Peyer's patch (tissue), 4 donors: ENCODE measurements at places on chromosomes 7 and 10. TPM values are rescaled to one million over a fixed set of nuclear protein-coding genes. Genes with fewer than 3 reads are reported as not detected.

DNA sequence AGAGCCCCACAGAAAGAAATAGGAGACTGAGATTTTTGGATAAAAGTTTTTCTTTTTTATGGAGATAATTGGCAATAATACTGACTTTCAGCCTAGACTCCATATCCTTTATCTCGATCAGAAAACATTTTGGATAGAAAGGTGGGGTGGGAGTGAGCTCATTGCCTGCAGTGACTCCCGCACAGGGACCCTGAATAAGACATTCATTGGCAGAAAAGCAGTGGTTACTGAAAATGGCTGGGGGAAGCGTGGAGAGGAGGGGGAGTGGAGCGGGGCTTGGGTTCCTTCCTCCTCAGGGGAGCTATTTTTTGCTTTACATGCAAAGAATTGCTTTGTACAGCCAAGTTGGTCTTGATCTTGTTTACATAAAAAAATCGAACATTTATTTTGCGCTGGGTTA lies 90.4 kb upstream of the BMPER start:
- no peaks in the 10 kb centered on the region for H3K27me3 ChIP-seq
- no peak overlapping the region for H3K4me3 ChIP-seq
- H3K27ac ChIP-seq, result no peak overlapping the region

DNA sequence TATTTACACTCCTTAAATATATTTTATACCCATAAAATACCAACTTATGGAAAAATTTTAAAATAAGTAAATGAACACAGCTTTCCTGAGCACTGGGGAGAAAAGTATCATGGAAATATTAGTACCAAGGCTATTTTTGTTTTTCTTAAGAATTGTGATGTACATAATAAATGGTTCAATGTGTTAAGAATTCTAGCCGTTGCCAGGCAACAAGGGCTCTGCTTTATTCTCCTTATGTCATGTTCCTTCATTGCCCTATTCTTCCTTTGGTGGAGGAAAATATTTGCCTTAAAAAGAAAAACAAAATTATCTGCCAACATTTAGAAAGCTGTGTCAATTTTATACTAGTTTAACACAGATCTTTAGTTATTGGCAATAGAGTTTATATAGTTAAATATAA lies 2.6 kb upstream of the ZPBP start:
- H3K27ac ChIP-seq, result no peak overlapping the region
- H3K4me1 ChIP-seq, result no peaks in the 10 kb centered on the region
- no peaks in the 10 kb centered on the region for H3K36me3 ChIP-seq
- DNase-seq, result no peak

Gene TRPV5
- 0.83 TPM for total RNA-seq

- H3K27ac ChIP-seq, result no peak overlapping the region
- DNase-seq, result no peak
- H3K36me3 ChIP-seq, result no peaks in the 10 kb centered on the region
Observed at GRCh38 chr10:90966146-90966545, 45.3 kb upstream of the ANKRD1 start.

Gene DUS4L
- total RNA-seq, result 9.1 TPM

- no peaks in the 10 kb centered on the region for H3K4me1 ChIP-seq
- no peaks in the 10 kb centered on the region for H3K27me3 ChIP-seq
- H3K4me3 ChIP-seq, result no peak overlapping the region
Observed at GRCh38 chr10:53547364-53547763, 774.8 kb upstream of the MBL2 start.

DNA sequence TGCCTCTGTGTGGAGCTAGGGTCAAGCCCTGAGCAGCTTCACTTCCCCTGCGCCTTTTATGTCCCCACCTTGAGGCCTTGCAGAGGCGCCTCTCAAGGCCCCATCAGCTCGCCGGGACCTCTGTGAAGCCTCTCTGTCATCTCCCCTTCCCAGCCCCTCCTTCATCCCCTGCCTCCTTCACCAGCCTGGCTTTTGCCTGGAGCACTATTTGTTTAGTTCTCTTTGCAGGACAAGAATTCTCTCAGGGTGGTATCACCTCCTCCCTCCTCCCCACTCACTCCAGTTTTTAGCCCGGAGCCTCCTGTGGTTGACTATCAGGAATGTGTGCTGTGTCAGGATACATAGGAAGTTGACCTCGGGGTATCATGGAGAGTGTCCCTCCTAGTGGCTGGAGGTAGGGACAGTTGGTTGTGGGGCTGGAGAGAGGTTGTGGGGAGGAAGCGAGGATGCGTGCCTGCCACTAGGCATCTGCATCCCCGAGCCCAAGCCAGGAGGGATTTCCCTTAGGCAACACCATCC lies 89.8 kb upstream of the ANLN start:
- H3K27me3 ChIP-seq, result no peaks in the 10 kb centered on the region
- no peak overlapping the region for H3K4me3 ChIP-seq
- H3K4me1 ChIP-seq, result peaks cover 8% of the 10 kb centered on the region

DNA sequence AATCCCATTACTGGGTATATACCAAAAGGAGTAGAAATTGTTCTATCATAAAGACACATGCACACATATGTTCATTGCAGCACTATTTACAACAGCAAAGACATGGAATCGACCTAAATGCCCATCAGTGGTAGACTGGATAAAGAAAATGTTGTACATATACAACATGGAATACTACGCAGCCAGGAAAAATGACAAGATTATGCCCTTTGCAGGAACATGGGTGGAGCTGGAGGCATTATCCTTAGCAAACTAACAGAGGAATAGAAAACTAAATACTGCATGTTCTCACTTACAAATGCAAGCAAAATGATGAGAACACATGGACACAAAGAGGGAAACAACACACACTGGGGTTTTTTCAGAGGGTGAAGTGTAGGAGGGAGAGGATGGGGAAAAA lies 300.2 kb downstream of the BAMBI start:
- H3K4me3 ChIP-seq, result no peak overlapping the region
- H3K27ac ChIP-seq, result no peak overlapping the region
- DNase-seq, result no peak
- H3K4me1 ChIP-seq, result no peaks in the 10 kb centered on the region
- H3K36me3 ChIP-seq, result no peaks in the 10 kb centered on the region

- peak; percentile 81 for DNase-seq
- no peak overlapping the region for H3K4me3 ChIP-seq
- no peak overlapping the region for H3K27ac ChIP-seq
- H3K36me3 ChIP-seq, result no peaks in the 10 kb centered on the region
- no peaks in the 10 kb centered on the region for H3K27me3 ChIP-seq
- no peaks in the 10 kb centered on the region for H3K4me1 ChIP-seq
Observed at GRCh38 chr10:58299580-58299979, 30.6 kb downstream of the CISD1 start.
